ENCODE measurements at places on chromosomes 13 and 19. TPM values are rescaled to one million over a fixed set of nuclear protein-coding genes. Genes with fewer than 3 reads are reported as not detected.

DNA sequence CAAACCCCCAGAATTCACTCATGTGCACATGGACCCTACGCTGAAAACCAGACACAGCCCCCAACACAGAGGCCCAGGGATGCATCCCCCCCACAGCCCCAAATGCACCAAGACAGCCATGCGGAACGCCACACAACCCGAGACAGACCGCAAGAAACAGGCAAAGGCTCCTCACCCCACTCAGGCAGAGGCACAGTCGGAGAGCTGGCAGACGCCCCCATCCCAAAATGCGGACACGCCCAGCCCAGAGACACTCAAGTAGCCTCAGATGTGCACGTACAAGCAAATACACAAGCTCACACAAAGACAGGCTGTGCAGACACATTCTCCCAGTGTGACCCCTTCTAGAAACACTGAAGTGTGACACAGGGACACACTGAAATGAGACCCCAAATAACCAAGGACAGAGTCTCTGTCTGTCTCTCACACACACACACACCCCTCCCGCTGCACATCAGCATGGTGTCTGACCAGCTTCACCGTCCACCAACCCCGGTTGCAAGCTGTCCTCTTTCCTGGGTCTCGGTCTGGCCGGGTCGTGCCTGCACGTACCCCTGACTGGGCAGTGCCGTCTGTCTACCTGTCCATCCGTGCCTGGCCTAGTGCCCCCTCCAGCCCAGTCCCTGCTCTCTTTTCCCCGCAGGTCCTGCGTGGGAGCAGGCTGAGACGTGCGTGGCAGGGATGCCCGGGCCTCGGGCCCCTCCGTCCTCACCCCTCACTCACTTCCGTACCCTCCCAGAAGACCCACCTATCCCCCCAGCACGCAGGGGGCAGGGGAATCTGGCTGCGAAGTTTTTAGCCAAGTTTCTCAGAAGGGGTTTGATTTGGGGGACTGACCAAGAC, 16.1 kb downstream of the ERFL start:
- no peak for ATAC-seq

- ATAC-seq: no peak
Measured at GRCh38 chr13:34155931-34156607, 338.1 kb downstream of the RFC3 start.

DNA sequence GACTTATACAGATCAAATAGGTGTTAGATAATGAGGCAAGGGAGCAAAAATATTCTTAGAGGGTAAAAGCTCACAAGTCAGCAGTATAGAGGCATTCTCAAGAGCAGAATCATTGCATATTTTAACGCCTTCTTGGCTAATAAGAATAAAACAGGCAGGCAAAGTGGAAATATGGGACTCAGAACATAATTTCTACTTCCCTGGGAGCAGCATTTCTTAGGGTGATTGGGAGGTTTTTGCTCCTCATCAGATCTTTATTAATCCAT, 39.6 kb downstream of the LHFPL6 start:
- ATAC-seq: no peak

DNA sequence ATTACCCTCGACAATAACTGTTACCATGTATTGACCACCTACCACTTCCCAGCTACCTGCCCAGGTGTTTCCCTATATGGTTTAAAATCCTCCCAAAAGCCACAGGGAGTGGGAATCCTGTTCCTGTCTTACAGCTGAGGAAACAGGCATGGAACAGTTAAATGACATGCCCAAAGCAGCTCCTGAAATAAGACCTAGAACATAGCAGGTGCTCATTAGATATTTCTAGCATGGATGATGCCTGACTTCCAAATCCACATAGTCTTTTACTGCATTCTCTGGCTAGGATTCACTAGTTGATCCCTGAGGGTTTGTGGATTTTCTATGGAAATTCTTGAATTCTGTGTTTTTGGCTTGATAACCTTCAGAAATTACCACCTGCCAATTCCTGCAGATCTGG, 13.0 kb downstream of the KCNN4 start:
- no peak for ATAC-seq

DNA sequence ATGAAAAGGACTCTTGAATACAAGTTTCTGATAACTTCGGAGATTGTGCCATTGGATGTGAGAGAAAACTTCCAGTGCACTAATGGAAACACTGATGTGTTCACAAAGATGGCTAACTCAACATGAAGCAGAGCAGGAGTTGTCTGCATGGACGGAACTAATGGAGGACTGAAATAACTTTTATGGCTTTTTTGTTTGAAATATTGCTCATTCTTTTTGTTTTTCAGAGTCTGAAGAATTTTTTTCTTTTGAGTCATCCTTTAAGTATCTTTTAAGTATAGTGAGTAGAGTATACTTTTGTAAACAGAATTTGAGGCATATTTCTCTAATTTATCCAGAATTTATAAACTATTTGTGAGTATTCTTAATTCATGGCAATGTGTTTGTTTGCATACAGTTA, 25.7 kb downstream of the CRYL1 start:
- no peak for ATAC-seq

GRCh38 chr19:19540064-19540714, 2.1 kb downstream of the CILP2 start:
- ATAC-seq: peak; percentile 28

- ATAC-seq: no peak
Measured at GRCh38 chr19:49324801-49325576, at the start of gene SLC6A16. TSS of gene SLC6A16 (minus strand) at chr19:49325191. CDS start at chr19:49311347, 13,844 bp downstream.

DNA sequence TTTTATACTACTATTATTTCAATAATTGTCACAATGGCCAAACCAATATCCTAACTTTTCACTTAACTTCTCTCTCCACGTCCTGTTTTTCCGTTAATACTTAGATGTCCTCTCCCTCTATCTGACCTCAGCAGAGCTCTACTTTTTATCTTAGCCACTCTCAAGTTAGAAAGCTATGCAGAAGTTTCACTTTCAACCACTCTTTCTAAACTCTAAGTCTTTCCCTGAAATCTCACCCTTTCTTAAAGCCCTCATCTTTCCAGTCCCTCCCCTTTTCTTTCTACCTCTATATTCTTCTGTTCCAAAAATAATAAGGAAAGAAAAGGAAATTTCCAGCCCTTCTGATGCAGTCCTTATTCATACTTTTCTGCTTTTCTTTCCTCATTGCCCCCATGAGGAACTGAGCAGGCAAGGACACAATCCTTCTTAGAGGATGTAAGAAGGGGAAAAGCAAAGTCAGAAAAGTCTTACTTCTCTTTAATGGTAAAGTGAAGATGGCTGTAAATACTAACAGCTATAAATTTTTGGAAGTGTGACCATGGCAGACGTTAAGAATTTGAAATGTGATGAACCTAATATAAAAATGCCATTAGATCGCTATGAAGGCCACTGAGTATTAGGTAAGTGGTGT, 23.0 kb downstream of the FAM216B start:
- ATAC-seq: no peak

DNA sequence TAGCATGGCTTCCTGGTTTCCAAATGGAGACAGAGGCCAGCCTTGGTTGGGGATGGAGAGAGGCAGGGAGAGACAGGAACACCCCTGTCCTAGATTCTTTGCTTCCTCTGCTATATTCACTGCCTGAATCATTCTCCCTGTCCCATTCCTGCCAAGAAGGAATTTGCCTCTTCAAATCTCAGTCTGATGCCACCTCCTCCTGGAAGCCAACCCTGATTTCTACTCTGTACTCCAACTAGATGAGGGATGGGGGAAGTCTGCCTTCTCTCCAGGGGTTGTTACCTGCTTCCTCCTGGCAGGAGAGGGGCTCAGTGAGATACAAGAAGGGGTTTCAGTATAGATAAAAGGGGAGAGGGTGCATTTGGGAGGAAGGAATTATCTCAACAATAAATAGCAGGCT, 1.3 kb upstream of the ACTL9 start:
- ATAC-seq: no peak

The LIM2 gene
- not detected for total RNA-seq

The INSR gene
- total RNA-seq: 94.0 TPM

The ICAM5 gene
- total RNA-seq: 0.12 TPM

The LHFPL6 gene
- total RNA-seq: 77.5 TPM

The RFPL4A gene
- not detected for total RNA-seq

Data from gastroesophageal sphincter (tissue), 4 donors.